Stimulated activated CD8-positive, alpha-beta memory T cell treated with anti-CD3 and anti-CD28 coated beads, Interleukin-15, amount 100 ng/mL, for 24 hours (primary cell): ENCODE measurements at places on chromosomes 1 and 21.

- no peak for DNase-seq
Observed at GRCh38 chr21:29195981-29196669, 65.7 kb downstream of the MAP3K7CL start.

- DNase-seq, result no peak
Observed at GRCh38 chr21:36388096-36388495, 2.9 kb downstream of the CHAF1B start.

- no peak for DNase-seq
Observed at GRCh38 chr1:121483234-121483633, 298.5 kb downstream of the SRGAP2C start.

DNA sequence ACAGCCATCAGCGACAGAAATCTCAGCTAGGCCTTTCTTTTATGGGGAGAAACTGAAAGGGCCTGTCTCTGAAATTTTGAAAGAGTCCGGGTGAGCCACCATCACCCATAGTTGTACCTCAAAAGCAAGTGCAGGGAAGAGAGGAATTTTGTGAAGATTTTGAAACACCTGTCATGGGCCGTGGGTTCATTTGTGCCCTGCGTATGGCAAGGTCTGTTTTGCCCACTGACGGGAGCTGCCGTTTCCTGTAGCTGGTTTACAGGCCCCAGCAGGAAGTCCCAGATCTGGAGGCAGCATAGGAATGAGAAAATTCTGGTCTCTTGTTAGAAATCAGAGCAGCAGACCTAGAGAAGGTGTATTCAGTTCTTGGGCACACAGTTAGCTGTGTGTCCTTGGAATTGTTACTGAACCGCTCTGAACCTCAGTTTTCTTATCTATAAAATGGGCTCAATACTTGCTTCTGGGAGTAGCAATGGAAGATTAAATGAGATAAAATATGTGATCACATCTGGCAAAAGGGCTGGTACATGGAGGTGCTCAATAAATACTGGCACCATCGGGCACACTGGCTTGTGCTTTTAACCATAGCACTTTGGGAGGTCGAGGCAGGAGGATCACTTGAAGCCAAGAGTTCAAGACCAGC lies 52.5 kb downstream of the MAN1C1 start:
- DNase-seq, result no peak

- DNase-seq, result no peak
Observed at GRCh38 chr1:56771717-56772116, 47.5 kb downstream of the FYB2 start.
